ENCODE measurements at places on chromosomes 4 and X.

DNA sequence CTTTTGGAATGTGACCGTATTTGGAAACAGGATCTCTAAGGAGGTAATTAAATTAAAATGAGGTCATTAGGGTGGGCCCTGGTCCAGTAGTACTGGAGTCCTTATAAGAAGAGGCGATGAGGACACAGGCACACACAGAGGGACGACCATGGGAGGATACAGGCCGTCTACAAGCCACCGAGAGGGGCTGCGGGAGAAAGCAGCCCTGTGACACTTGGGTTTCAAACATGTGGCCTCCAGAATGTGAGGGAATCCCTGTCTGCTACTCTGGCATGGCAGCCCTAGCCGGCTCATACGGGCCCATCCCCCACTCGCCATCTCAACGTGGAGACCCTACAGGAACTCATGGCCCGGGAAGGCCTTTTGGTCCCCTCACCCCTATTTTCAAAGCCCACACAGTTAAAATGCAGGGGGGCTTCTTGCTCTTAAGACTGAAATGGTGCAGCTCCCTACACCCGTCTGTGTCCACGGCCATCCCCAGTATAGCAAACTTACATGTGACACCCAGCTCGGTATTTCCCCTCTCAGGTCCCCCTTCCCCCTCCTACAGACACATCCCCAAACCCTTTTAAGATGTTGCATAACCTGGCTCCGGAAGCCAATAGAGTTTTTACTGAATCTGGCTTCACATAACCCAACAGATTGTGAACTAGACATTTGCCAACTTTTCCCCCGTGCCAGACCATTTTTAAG lies 124.1 kb upstream of the TBL1X start:
- DNase-seq, result peak; percentile 41

DNA sequence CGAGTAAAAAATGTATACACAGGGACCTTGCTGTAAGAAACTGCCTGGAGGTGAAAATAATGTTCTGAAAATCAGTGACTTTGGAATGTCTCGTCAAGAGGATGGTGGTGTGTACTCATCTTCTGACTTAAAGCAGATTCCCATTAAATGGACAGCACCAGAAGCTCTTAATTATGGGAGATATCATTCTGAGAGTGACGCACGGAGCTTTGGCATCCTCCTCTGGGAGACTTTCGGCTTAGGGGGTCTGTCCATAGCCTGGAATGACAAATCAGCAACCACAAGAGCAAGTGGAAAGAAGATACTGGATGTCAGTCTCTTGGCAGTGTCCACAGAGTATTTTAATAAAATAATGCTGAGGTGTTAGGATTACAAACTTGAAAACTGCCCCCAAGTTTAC lies 129.4 kb downstream of the THOC2 start:
- no peak for DNase-seq

- no peak for DNase-seq
Measured at GRCh38 chr4:114264877-114265291, 285.4 kb upstream of the ARSJ start.

DNA sequence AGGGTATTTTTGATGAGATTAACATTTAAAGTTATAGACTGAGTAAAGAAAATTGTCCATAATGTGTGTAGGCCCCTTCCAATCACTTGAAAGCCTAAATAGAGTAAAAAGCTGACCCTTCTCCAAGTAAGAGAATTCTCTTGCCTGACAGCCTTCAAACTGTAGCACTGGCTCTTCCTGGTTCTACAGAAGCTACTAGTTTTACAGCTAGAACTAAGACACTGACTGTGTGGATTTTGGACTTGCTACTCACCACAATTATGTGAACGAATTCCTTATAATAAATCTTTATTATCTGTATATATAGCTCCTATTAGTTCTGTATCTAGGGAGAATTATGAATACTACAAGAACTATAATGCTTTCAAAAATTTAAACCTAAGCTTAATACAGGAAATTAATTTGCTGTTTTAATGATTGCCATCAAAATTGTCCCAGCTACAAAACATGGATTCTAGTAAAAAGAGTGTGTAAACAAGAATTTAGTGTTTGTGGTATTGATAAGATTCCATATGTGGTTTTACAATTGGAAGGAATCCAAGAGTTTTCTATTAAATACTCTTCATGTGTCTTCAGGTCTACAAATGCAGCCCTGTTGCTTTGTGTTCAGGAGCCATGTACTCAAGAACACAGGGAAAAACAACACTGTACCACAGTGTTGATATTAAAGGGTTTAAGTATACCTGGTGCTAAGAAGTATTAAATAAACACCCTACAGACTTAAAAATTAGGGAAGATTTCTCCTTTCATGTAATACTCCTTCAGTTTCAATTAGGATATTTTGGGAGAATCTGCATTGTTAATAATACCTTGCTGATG lies 366.5 kb downstream of the CXXC4 start:
- DNase-seq, result no peak

GRCh38 chrX:136752796-136753195 lies 27.9 kb downstream of the ARHGEF6 start:
- DNase-seq, result no peak

DNA sequence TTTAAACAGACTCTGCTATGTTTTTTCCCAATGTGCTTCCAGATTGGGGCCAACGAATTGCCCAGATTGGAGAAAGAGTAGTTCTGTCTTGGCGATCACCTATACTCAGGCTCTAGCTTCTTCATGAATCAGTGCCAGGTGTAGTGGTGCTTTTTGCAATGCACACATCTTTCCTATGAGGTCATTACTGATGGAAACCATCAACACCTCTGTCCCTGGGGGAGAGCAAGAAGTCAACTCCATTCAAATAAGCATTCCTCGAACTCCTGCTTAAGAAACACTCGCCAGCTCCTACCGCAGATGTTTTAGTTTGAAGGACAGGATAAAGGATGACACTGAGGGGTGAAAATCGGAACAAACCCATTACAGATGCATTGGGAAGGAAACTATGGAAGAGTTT lies 156.5 kb upstream of the DKK2 start:
- DNase-seq, result no peak

- DNase-seq, result peak; percentile 30
Measured at GRCh38 chrX:53287493-53288138, 6.2 kb upstream of the IQSEC2 start.

DNA sequence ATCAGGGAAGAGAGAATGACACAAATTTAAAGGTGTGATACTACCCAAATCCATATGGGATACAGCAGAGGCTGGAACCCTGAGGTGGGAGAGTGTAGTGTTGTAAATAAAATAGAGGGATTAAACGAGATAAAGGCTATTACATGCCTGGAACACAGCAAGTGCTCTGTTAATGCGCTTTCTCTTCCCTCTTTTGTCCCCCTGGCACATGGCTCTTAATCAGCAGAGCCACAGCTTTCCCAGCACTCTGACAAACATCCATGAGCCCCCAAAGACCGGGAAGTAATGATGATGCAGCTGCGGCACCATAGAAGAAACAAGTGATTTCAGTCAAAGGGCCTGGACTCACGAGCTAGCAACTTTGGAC lies 85.9 kb downstream of the RASL11B start:
- DNase-seq, result no peak

DNA sequence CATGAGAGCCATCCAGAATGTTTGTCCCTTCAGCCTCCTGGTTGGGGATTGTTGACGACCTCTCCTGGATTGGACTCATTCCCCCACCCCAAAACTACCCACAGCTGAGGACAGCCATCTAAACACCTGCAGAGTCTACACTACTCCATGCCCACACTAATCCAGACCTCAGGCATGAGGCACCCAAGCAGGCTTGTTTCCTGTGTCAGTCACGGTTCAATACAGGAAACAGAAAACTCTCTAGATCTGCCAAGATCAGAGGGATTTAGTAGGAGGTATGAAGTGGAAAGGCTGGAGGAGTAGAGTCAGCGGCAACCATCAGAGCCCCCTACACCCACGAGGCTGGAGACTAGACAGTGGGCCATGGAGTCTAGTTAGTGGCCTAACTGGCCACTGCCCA lies 37.7 kb downstream of the HAND2 start:
- peak; percentile 46 for DNase-seq

DNA sequence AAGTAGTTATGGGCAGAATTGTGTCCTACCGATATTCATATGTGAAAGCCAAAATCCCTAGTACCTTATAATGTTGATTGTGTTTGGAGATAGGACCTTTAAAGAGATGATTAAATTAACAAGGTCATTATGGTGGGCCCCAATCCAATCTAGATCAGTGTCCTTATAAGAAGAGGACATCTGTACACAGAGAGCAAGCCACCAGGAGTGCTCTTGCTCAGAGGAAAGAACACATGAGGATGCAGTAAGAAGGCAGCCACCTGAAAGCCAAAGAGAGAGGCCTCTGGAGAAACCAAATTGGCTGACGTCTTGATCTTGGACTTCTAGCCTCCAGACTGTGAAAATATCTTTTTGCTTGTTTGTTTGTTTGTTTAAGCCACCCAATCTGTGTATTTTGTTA lies 1290.8 kb upstream of the PABPC4L start:
- no peak for DNase-seq

- DNase-seq, result peak; percentile 1
Measured at GRCh38 chrX:80810365-80810978, 795 bp upstream of the BRWD3 start.

GRCh38 chr4:155799116-155799793 lies 40.4 kb downstream of the GUCY1B1 start:
- no peak for DNase-seq

GRCh38 chr4:153649572-153649991 lies 34.5 kb upstream of the TLR2 start:
- peak; percentile 58 for DNase-seq

DNA sequence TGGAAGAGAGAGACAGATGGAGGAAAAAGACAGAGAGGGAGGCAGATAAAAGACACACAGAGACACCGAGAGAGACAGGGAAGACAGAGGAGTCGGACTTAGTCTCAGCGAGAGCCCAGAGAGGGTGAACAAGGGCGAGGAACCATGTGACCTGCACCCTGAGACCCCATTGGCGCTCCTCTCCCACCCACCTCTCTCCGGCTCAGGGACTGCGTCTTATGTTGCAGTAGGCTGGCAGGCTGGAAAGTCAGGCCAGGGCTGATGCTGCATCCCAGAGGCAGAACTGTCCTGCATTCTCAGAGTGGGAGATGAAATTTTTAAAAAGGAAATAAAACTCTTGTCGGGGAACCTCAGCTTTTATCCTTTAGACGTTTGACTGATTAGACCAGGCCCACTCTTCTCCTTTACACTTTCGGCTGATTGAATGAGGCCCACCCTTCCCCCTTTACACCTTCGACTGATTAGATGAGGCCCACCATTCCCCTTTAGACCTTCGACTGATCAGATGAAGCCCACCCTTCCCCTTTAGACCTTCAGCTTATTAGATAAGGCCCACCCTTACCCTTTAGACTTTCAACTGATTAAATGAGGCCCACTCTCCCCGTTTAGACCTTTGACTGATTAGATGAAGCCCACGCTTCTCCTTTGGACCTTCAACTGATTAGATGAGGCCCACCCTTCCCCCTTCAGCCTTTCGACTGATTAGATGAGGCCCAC lies 29.5 kb upstream of the IL3RA start:
- no peak for DNase-seq

GRCh38 chrX:112800971-112801775 lies 39.5 kb downstream of the AMOT start:
- DNase-seq, result no peak

DNA sequence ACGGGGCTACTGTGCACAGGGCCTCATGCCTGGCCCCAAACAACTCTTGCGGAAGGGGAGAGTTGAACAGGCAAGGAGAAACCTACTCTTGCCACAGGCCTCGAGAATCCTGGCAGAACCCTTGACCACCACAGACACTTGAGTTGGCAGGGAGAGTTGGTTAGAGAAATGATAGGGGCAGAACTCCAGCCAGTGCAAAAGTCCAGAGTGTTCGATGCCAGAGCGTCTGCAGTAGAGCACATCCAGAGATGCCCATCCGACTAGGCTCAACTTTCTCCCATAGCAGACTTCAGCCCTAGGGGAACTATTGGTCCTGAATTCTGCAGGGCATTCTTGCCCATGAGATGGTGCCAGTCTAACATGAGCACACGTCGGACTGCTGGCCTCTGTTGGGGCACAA lies 45.4 kb upstream of the RADX start:
- DNase-seq, result no peak

All from Jurkat, Clone E6-1 (cell line).